ENCODE measurements at places on chromosomes 3 and 15.

DNA sequence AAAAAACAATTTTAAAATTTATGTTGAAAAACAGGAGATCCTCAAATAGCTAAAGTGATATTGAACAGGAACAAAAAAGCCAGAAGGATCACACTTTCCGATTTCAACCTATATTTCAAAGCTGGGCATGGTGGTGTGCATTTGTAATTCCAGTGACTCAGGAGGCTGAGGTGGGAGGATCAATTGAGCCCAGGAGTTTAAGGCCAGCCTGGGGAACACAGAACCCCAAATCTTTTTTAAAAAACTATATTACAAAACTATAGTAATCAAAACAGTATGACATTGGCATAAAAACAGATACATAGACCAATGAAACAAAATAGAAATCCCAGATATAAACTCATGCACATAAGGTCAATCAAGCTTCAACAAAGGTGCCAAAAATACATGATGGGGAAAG lies 68.4 kb downstream of the MEX3B start:
- no peak for DNase-seq

GRCh38 chr3:9986230-9986725 lies 363 bp downstream of the EMC3 start:
- DNase-seq: no peak

DNA sequence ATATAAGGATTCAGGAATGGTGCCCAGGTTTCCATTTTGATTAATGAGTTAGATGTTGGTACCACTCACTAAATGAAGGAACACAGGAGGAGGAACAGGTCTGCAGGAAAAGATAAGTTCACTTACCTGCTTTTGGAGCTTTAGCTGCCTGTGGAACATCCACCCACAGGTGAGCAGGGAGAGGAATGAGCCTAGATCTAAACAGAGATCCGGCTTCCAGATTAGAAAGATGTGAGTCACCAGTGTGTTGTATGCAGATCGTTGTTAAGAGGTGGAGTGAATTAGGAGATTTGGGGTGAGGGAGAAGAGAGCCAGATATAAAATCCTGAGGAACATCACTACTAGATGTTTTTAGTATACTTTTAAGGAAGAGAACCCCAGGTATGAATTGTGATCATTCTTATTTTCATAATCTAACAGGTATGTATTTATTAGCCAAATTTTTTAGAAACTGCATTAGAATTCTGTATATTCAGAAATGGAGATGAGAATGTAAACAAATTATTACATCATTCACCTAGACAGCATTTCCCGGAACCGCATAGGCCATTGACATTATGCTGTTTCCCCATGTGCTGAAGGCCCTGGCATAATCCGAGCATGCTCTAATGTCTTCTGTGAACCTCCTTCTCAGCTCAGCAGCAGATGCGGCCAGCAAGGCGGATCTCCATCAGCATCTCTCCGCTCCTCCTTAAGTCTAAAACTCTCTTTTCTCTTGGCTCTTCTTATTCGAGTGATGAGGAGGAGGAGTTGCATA lies 118.2 kb downstream of the KLHL25 start:
- no peak for DNase-seq

GRCh38 chr3:128551451-128551850 lies 58.5 kb upstream of the GATA2 start:
- DNase-seq: no peak

- DNase-seq: no peak
Observed at GRCh38 chr15:46941241-46941640, 776.1 kb upstream of the SEMA6D start.

DNA sequence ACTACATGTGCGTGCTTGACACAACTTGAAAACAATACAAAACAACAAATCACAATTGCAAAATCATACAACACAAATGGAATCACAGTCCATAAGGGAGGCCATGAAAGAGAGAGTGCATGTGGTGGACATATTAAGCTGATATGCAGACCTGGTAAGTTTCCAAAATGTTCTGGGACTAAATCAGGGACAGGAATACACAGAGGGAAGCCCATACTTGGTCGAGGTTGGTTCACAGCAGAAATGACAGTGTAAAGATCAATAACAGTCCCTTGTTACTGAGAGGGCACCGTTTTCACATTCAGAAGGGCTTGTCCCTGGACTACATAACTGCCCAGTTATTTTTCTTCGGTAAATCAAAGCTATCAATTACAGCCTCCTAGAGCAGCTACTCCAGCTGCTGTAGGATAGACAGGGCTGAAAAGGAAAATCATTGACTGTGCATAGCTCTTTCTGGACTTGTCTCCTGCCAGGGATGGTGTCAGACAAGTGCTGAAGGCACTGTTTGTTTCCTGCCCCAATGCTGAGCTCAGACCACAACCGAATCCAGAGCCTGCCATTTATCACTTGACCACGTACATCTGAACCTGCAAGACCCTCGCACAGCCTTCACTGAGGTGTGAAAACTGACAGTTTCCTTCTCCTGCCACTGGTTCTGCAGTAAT lies 79.5 kb upstream of the KCNMB2 start:
- no peak for DNase-seq

DNA sequence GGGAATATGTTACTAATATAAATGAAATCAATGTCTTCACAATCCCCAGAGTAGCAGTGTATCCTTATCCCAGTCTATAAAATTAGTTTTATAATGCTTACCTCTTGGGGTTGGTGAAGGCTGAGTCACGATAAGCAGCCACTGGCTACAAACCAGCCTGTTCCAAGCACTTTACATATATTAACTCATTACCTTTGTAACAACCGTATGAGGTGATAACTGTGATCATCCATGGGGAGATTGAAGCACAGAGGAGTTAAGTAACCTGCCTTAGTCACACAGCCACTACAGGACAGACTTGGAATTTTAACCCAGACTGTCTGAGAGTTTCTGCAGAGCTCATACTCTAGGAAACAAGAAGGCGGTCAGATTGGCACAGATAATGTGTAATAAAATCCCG lies 43.3 kb upstream of the MITF start:
- DNase-seq: no peak

DNA sequence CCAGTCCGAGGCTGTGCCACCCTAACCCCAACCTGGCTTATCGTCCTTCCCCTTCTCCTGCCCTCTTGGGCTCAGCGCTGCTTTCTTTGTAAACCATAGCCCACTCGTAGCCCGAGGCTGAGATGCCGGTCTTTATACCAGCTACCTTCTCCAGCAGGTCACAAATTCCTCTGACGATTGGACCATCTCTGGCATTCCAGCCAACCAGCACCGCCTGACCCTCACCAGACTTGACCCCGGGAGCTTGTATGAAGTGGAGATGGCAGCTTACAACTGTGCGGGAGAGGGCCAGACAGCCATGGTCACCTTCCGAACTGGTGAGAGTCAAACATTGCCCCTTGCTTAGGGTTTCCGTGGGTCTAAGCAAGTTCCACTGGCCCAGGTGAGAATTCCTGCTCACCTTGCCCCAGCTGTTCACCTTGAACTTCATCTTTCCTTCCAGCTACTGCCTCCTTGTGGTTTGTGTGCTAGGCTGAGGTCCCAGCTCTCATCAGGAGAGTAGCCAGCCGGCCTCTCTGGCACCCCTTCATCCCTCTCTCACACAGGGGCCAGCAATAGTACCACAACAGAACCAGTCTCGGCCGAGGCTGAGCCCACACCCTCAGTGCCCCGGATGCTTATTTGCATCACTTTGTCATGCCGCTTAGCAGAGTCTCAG lies 66.7 kb downstream of the BOC start:
- no peak for DNase-seq

GRCh38 chr15:60620708-60621107 lies 141.8 kb upstream of the ICE2 start:
- no peak for DNase-seq

All from Panc1 (cell line).